CD4-positive, alpha-beta T cell treated with Interleukin-6 at 100 ng/mL for 8 hours (primary cell): ENCODE measurements at places on chromosomes 6 and 20.
A peak's percentile ranks its signal among the peaks of the same experiment; 100 is the strongest.

DNA sequence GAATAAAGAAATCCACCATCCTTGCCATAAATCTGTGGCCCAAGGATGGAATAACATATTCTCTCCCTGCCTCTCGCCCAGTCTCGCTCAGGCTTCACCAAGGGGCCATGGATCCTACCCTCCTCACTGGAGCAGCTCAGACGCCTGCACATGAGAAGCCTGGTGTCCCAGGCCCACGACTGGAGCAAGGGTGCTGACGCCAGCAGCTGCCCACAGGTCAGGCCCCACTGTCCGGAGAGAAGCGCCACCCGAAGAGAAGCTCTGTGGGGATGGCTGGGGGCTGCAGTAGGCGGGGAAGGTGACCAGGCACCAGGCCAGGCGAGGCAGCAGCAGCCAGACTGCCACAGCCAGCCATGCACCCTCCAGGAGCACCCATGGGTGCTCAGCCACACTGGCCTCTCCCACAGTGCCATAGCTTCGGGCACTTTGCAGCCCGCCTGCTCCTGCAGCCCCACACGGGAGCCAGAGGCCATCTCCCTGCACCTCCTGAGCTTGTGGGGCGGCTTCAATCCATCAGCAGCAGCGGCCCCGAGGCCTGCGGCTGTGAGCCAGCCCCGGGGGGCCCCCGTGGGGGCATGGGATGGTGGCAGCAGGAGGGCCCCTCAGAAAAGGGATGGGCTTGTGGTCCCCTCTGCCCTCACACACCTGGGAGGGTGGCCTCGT lies 286.2 kb upstream of the SGK1 start:
- no peak for DNase-seq

GRCh38 chr20:62482974-62483373 lies 7.2 kb upstream of the GATA5 start:
- DNase-seq, result no peak

DNA sequence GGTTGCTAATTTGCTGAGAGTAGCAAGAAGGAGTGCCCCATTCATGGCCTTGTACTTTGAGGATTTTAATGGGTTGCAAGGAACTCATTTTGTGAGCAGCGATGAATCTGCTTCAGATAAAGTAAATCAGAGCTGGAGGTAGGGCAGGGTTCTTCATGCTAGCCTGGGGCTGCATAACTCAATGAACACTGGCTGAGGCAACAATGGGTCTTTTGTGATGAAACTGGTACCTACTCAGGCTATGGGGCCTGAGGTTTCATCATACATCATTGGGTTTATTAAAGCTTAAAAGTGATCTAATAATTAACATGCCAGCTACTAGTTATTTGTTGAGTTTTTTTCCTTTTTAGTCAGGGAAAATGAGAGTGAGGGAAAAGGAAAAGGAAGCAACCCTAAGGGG lies 106.9 kb downstream of the FAM50B start:
- DNase-seq, result no peak

DNA sequence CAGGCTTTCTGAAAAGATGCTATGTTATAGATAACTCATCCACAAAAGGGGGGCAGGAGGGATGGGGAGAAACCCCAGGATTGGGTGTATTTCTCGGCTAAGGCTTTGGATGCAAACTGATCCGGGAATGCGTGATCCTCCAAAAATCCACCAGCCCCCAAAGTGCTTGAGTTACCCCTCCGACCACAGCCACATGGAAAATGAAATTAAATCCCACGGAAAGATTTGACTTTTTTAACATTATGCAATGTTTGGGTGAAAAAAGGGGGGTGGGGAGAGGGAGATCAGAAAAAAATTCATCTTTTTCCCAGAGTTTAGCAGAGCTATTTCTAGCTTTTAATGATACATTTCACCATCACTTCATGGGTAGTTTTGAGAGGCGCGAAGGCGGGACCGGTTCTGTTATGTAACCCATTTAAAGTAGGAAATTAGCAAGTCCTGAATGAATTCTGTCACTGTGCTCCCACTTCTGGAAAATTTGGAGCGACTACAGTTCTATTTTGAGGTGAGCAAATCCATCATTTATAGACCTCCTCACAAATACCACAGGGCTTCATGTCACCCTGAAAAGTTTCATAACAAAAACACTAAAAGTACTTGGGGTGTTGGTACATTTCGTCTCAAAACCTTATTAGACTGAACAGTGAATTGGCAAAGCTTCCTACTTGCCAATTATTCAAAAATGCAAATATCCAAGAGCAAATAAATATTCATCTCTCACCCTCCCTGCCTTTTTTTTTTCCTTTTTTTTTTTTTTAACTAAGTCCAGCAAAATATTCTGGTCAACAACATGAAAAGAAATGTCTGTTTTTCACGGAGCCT lies 51.9 kb upstream of the NFATC2 start:
- no peak for DNase-seq

- DNase-seq, result no peak
Measured at GRCh38 chr6:158834675-158835385, 15.7 kb upstream of the EZR start.

DNA sequence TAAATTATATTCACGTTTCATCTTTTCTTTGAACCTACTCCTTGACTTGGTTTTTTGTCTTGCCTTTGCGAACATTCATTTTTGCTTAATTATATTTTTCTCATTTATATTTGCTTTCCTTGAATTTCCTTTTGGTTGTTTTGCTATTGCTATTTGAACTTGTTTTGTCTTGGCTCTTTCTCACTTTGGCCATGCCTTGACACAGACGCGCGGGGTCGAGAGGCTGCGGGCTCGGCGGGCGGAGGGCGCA lies 7.1 kb upstream of the TMEM14A start:
- DNase-seq, result no peak

DNA sequence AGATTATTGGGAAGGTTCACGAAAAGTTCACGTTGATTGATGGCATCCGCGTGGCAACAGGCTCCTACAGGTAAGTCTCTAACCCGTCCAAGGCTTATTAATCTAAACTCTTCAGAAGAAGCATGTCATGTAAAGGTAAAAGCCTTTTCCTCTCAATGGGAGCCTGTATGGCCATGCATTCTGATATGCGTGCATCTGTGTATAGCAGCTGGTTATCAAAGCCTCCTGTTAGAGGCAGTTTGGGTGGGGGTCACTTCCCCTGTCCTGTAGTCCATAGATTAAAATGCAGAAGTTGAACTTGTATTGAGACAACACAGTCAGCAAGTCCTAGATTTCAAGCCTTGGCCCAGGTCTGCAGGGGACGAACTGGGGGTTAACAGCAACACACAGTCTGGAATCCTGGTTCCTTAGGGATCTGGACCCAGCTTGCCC lies 14.2 kb upstream of the DHX35 start:
- no peak for DNase-seq

DNA sequence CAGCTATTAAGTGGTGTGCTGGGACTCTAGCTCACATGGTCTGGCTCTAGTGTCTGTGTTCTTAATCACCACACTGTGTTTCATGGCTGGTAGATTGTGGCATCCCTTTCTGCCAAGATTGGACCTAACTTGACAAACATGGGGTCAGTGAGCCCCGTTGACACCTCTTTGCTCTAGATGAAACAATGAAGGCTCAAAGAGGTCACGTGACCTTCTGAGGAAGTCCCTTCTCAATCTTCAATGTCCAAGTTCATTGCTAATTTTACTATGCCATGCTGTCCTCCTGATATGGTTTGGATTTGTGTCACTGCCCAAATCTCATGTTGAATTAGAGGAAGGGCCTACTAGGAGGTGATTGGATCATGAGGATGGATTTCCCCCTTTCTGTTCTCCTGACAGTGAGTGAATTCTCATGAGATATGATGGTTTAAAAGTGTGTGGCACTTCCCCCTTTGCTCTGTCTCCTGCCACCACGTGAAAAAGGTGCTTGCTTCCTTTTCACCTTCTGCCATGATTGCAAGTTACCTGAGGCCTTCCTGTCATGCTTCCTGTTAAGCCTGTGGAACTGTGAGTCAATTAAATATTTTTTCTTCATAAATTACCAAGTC lies 177.8 kb upstream of the MYLIP start:
- no peak for DNase-seq

GRCh38 chr20:24465730-24466129 lies 3.7 kb upstream of the SYNDIG1 start:
- no peak for DNase-seq

GRCh38 chr6:112649853-112650252 lies 302.7 kb downstream of the RFPL4B start:
- DNase-seq, result no peak

DNA sequence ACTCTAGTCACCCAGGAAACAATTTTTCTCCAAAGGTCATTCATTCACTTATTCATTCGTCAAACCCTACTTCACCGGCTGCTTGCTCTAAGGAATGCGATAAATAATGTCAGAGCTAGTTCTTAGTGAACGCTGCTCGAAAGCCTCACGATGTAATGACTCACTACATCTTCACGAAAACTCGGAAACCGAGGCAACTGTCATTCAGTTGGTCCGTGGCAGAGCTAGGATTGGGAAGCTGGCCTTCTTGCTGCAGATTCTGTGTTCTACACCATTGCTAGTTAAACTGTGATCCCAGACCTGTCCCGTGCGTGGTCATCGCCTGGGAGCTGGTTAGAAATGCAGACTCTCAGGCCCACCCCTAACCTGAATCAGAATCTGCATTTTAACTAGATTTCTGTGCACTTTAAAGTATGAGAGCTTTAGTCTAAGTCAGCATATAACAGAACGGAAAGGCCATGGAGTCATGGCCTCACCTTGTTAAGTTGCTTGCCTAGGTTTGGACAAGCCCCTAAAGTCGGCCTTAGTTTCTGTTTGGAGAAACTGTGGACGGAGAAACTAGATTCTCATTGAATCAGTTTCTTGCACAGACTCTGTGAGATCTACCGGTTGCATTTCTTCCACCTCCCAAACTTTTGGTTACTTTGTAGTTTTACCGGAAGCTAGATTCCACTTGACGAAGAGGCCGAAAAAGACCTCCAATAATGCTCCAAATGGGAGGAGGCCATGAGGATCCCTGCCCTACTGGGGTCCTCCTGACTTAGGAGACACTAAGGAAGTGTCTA lies 651 bp upstream of the CCND3 start:
- DNase-seq, result no peak

DNA sequence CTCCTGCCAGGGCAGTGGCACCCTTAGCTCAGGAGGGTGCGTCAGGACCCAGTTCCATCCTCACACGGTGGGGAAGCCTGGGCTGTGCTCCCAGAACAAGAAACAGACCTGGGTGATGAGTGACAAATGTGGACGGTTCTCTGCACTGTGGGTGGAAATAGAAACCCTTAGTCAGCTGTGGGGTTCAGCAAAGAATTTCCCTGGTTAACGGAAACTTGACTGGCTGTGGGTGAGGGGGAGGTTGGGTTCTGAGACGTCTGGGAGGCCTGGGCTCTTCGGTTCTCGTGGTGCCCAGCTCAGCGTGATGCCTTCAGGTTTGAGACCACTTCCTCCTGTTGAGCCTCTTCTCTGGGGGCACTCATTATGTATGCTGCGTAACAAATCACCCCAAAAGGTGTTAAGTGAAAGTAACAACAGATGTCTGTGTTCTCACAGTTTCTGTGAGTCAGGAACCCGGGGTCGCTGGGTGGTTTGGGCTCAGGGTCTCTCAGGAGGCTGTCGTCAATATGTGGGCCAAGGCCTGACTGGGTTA lies 53.1 kb upstream of the FAM83D start:
- DNase-seq, result peak; percentile 71

- DNase-seq, result no peak
Measured at GRCh38 chr20:61560361-61560853, 308.3 kb downstream of the CDH4 start.

DNA sequence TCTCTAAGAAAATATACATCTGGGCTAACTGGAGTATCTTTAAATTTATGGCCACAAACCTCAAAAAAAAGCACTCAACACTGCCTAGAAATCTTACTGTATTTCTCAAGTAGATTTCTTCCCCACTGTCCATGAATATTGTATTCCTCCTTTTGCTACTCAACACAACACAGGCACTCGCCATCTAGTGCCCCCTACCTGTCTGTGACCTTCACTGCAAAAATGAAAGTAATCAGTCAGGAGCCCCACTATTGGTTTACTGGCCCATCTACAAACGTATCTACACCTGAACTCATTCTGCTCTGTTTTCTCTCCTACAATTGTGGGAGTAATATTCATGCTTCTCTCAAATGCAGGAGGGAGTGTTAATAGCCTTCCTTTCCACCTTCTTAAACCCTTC lies 58.3 kb downstream of the LY86 start:
- DNase-seq, result no peak

DNA sequence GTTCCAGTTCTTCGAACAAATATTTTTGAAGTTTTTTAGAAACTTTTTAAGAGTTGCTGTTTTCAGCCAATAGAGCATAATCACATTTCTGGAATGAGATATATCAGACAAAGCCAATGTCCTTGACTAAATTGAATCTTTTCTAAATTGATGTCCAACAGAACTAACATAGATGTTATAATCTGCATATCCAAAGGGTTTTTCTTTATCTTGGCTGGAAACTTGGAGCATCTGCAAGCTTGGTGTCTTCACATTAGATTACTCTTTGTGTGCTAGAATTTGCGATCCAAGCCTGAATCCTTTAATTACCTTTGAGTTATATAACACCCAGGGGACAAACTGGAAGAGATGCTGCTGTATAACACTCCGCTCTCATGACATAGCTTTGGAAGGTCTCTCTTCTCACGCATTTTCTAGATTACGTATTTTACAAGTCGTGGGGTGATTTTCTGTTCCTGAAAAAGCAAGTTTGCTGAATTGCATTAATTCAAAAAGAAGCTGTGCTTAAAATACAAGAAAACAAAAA lies 64.4 kb upstream of the FUCA2 start:
- no peak for DNase-seq

GRCh38 chr20:49372095-49372734 lies 94.4 kb upstream of the ZNFX1 start:
- DNase-seq, result no peak

- DNase-seq, result no peak
Measured at GRCh38 chr6:20688710-20689500, 154.6 kb downstream of the CDKAL1 start.

GRCh38 chr6:3801960-3802359 lies 47.2 kb upstream of the FAM50B start:
- DNase-seq, result no peak

DNA sequence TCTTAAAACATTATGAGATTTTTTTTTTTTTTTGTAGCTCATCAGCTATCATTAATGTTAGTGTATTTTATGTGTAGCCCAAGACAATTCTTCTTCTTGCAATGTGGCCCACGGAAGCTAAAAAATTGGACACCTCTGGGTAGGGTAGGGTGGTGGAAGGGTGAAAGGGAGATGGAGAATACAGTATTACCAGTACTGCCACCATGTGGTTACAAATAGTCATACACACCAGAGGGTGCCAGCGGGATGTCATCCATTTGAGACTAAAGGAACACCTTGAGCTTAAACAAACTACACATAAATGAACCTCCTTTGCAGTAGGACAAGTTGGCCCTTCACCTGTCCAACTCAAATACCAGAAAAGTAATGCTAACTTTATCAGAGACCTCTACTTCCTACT lies 601.9 kb downstream of the HTR1B start:
- DNase-seq, result no peak
